ENCODE measurements at places on chromosomes 5 and 9. TPM values are rescaled to one million over a fixed set of nuclear protein-coding genes. Genes with fewer than 3 reads are reported as not detected.

The IL31RA gene
- 0.16 TPM for total RNA-seq

GRCh38 chr5:57414191-57414590 lies 68.4 kb downstream of the ACTBL2 start:
- H3K4me3 ChIP-seq: no peak overlapping the region
- peaks cover 37% of the 10 kb centered on the region for H3K4me1 ChIP-seq
- no peak for DNase-seq
- peak overlapping the region; percentile 55 for H3K27ac ChIP-seq
- no peaks in the 10 kb centered on the region for H3K27me3 ChIP-seq

GRCh38 chr9:131629226-131629500 lies 83.8 kb downstream of the PRRT1B start:
- no peak overlapping the region for H3K27ac ChIP-seq
- H3K4me1 ChIP-seq: peaks cover 4% of the 10 kb centered on the region
- no peak overlapping the region for H3K4me3 ChIP-seq
- DNase-seq: no peak
- no peaks in the 10 kb centered on the region for H3K36me3 ChIP-seq
- H3K27me3 ChIP-seq: no peaks in the 10 kb centered on the region

- no peak for DNase-seq
- H3K27ac ChIP-seq: no peak overlapping the region
- H3K27me3 ChIP-seq: no peaks in the 10 kb centered on the region
- H3K36me3 ChIP-seq: peaks cover 24% of the 10 kb centered on the region
- peaks cover 14% of the 10 kb centered on the region for H3K4me1 ChIP-seq
- H3K4me3 ChIP-seq: no peak overlapping the region
Measured at GRCh38 chr5:138911441-138911840, 36.3 kb upstream of the LRRTM2 start.

DNA sequence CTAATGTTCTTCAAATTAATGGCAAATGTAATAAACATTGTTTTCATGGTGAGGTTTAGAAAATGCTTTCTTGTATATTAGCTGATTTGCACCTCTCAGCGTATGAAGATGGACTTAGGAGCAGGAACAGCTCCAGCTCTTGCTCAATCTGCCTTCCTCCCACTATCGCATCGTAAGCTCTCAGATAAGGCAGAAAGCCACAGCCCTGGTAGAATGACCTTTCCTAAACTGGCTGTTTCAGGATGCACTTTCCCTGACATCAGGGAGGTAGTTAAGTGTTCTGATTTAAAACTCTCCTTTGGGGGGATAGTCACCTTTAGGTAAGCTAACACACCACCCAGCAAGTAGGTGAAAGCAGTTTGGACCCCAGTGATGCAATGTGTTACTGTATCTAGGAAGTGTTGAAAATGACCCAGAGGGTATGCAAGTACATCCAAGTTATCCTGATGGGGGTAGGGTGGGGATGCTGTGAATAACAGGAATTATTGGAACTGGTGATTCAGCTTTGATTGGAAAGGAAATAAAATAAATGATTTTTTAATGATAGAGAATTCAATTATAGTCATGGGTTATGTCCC lies 72.3 kb downstream of the LMNB1 start:
- no peaks in the 10 kb centered on the region for H3K27me3 ChIP-seq
- no peak for DNase-seq
- no peaks in the 10 kb centered on the region for H3K36me3 ChIP-seq
- peak overlapping the region; percentile 73 for H3K27ac ChIP-seq
- H3K4me3 ChIP-seq: no peak overlapping the region
- no peaks in the 10 kb centered on the region for H3K4me1 ChIP-seq
